ENCODE measurements at places on chromosomes 12 and 14.

GRCh38 chr14:77761205-77761931 is 412 bp upstream of the SNW1 start:
- DNase-seq = peak; percentile 97

GRCh38 chr14:91857614-91858013 is 9.7 kb downstream of the TC2N start:
- DNase-seq = no peak

DNA sequence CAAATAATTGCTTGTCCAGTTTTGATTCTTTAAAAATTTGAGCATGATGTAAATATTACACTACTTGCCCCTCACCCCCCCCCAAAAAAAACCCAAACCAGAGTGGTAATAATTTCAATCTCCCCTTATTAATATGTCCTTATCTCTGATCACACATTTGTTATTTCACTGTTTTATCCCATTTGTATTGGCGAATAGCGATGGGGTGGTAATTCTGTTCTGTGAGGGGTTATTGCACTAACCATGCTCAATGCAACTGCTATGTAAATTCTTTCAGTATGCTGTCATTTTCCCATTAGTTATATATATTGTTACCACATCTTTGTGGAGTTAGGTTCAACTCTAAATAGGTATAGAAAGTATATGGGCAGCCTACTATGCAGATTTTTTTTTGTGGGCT is 1.1 kb downstream of the RIMKLB start:
- no peak for DNase-seq

GRCh38 chr14:37573356-37573755 is 21.7 kb downstream of the FOXA1 start:
- no peak for DNase-seq

GRCh38 chr12:110012137-110012536 is 12.9 kb downstream of the ANKRD13A start:
- peak; percentile 27 for DNase-seq

DNA sequence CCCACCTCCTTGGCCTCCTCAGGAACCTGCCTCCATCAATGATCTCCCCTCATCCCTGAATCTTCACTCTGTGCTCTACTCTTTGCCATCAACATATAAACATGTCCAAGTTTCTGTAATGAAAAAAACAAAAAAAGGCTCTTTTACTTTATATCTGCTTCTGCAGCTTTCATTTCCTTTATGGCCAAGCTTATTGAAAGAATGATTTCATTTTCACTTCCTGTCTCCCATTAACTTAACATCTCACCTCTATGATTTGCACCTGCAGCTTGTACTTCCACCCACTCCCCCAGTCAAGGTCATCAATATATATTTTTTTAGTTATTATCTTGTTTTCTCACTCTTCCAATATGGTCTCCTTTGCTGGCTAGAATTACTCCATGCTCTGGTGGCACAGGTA is 15.6 kb upstream of the RNU6-7 start:
- no peak for DNase-seq

DNA sequence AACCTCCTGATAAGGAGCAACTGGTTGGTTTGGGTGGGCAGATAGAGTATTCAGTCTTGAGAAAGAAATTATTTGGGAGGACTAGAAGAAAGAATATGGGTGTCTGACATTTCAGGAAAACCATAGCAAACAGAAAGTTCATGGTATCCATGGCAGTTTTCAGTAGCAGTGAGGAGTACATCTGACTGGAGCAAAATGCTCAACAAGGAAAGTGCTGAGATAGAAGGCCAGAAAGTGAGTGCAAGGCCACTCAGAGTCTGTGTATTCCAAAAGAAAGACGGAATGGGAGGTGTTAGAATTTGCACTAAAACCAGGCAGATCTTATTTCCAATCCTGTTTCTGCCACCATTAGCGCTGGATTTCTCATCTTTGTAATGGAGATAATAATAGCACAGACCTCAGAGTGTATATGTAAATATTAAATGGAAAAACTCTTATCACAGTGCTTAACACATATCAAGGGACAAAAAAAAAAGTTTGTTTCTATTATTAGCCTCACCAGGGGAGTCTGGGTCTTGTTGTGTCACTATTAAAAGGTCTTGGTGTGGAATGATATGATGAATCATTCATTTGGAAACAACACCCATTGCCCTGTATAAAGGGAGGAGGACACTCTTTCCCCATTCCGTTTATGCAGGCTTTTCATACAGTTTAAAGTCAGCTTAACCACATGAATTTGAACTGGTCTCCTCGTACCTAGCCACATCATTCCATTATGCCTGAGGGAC is 349.8 kb downstream of the IPO8 start:
- peak; percentile 10 for DNase-seq

- no peak for DNase-seq
Measured at GRCh38 chr14:36057452-36058116, 118.9 kb downstream of the PTCSC3 start.

DNA sequence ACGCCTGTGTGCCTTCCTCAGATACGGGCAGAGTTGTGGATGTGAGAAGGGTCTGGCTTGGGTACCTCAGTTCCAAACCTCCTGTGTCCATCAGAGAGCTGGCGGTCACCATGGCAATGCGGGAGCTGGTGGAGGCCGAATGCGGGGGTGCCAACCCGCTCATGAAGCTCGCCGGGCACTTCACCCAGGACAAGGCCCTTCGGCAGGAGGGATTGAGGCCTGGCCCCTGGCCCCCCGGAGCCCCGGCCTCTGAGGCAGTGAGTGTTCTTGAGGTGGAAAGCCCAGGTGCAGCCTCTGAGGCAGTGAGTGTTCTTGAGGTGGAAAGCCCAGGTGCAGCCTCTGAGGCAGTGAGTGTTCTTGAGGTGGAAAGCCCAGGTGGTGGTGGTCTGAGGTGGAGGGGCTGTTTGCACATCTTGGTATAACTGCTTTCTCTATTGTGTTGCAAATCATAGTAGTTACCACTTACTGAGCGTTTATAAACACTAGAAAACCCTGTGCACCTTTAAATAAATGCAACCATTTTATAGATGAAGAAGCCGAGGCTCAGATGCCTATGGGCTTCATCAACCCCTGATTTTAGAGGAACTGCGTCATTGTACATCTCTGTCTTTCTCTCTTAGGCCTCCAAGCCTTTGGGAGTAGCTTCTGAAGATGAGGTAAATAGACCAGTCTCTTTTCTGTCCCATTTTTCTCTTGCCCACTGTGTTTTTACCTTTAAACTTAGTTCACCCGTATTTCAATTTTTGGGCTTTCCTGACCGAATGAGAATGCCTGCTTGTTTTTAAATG is 976 bp downstream of the PEX5 start:
- peak; percentile 35 for DNase-seq

DNA sequence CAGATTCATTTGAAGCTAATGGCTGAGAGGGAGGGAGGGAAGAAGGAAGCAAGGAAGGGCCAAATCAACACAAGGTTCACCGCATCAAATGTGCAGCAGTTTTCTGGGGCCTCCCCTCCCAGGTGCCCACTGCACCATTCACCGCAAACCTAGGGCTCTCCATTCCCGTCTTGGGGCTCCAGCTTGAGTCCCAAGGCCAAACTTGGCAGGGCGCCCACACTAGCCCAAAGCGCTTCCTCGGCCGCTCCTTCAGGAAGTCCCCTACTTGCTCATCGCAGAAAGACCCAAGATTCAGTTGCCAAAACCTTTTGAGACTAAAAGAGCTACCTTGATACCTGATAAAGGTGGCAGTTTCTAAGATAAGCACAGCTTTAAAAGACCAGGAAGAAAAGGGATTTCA is 140.5 kb upstream of the FKBP4 start:
- no peak for DNase-seq

DNA sequence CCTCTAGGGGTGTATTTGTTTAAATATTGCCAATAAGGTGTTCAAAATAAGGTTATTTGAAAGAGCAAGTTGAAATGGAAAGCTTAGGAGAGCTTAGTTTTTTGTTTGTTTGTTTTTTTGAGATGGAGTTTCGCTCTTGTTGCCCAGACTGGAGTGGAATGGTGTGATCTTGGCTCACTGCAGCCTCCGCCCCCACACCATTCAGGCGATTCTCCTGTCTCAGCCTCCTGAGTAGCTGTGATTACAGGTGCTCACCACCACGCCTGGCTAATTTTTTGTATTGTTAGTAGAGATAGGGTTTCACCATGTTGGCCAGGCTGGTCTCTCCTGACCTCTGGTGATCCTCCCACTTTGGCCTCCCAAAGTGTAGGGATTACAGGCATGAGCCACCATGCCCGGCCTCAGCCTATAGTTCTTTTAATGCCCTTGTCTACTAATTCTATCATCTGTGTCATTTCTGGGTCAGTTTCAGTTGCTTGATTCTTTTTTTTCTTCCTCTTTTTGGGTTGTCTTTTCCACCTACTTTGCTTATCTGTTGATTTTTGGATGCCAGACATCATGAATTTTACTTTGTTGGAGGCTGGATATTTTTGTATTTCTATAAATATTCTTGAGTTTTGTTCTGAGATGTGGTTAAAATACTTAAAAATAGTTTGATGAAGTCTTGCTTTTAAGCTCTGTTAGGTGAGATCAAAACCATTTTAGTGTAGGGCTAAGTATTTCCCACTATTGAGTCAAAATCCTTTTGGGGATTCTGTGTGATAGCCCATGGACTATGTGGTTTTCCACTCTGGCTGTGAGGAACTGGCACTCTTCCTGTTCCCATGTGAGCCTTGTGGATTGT is 18.7 kb downstream of the RCOR1 start:
- peak; percentile 32 for DNase-seq

DNA sequence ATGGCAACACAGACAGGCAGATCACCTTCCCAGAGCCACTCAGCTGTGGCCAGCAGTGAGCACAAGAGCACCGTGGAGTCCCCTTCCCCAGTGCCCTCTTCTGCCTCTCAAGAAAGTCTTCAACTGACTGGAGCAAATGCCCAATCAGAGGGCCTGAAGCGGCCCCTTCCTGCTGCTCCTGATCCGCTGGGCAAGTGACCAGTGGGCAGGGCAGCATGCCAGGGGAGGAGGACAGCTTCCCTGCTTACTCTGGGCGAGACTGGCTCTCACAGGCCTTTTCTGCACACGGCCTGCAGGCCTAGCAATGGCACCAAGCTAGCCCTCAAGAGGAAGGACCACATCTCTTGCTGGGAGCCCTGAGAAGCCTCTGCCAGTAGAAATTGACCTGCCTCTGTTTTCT is 890 bp downstream of the KRT71 start:
- no peak for DNase-seq

- DNase-seq = no peak
Measured at GRCh38 chr14:94127330-94127729, 2.1 kb downstream of the IFI27L2 start.

GRCh38 chr12:65699251-65699650 is 125.0 kb upstream of the HMGA2 start:
- DNase-seq = peak; percentile 93

DNA sequence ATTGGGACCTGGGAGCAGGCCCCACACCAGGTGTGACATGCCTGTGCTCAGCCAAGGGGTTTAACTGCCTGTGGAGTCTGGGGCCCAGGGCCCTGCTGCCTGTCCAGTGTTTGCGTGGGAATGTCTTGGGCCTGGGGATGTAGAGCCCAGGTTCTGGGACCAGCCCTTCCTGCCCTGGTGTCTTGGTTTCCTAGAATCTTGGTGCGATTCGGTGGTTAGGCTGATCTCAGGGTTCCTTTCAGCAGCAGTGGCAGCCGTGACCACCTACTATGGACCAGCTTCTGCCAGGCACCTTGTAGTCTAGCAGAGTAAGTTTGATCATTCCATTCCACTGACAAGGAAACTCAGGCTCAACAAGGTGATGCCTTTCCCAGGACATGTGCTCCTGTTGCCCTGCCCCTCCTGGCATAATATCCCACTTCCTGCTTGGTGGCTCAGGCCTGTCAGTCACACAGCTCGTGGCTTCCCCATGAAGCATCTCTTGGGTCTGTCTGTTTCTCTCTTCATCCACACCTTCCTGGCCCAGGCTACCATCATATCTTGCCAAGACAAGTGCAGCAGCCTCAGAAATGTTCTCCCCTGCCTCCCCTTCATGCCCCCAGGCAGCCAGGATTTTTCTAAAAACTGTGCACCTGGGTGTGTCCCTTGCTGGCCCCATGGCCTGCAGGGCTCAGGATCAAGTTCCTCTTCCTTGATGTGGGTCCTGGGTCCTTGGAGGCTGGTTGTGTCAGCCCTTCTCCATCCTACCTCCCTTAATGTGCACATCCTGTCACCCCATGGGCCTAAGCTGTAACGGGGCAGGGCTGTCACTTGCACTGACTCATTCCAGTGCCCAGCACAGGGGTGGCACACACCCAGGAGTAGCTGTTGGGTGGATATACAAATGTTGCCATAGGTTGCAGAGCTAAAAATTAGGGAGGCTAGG is 101.6 kb downstream of the SLC25A47 start:
- DNase-seq = no peak

DNA sequence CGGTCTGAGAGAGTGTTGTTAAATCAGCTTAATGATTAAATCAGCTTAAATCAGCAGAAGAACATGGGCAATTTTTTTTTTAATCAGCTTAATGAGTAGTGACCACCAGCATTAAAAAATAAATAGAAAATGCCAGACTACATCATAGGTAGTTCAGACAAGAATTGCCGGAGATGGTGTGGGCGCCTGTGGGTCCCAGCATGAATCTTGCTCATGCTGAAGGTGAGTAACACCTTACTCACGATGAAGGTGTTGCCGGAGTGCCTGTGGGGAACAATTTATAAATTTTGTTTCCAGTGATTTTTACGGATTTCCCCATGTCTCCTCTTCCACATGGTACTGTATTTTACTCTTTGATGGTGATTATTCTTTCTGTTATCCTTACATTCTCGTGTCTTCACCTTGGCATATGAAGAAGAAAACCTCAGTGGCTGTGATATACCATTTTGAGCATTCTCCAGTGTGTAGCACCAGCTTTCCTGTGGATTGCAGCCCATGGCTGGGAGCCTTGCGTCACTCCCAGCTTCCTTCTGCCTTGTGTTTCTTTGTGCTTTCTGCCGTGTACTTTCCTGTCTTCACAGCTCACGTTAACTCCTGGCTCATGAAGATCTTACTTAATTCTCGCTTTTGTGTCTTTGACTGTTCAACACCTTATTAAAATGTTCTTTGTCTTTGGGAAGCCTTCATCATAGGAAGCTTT is 4.7 kb downstream of the TDRD9 start:
- no peak for DNase-seq

DNA sequence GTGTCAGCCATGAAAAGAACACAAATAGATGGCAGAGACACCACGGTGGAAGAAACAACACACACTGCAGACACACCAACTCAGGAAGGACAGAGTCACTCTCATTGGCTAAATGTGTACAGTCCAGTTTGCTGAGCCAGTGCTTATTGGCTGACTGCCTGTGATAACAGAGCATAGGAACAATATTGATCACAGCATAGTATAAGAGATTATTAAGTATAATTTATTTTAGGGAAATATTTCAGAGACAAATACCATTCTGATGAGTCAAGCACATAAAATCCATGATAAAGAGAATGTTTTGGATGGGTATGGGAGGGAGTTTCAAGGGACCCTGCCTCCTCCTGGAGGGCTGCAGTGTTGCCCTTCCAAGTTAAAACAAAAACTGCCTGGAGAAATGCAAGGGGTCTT is 50.9 kb downstream of the BTG1 start:
- peak; percentile 44 for DNase-seq

- no peak for DNase-seq
Measured at GRCh38 chr14:99011385-99011784, 260.6 kb downstream of the BCL11B start.

DNA sequence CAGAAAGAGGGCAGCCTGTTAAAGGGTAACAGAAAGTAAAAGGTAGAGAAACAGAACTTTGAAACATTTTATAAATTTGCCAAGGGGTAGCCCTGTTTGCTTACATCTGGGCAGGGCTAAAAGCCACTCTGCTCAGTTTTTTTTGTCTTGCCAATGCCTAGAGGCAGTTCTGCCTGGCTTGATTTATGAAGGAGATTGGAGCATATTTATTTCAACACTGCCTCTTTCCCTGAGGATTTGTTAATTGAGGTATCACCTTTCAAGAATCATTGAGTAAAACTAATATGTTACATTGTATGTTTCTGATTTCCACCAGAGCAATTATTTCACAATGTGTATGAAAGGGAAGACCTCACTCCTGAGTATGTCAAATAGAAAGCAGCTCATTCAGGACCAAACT is 160.8 kb downstream of the GXYLT1 start:
- no peak for DNase-seq

Data from cardiac fibroblast (primary cell).